Hematopoietic multipotent progenitor cell (in vitro differentiated cells): ENCODE measurements at places on chromosomes 1 and 21.
A peak's percentile ranks its signal among the peaks of the same experiment; 100 is the strongest.

GRCh38 chr1:94265011-94265422, 27.6 kb upstream of the ARHGAP29 start:
- no peak for DNase-seq

DNA sequence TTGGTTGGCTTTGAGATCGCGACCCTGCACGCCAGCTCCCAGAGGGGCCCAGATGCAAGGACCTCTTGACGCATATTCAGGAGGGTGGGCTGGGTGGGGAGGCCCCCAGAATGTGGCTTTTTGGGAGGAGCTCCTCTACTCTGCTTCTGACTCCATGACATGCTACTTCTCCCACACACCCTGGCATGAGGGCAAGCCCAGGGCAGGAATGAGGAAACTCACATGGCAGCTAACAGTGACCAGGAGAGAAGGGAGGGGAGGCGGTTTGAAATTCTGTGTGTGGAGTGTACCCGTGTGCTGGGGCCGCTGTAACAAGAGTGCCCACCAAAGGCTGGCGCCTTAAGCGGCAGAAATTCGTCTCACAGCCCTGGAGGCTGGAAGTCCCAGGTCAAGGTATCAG, 61.3 kb upstream of the GPR153 start:
- no peak for DNase-seq

GRCh38 chr1:201982623-201983379, at the start of gene RNPEP:
RNPEP (plus strand) TSS chr1:201982648; CDS start chr1:201982667, 19 bp downstream.
- peak; percentile 56 for DNase-seq

GRCh38 chr1:19073311-19074186, 117.1 kb upstream of the IFFO2 start:
- DNase-seq, result no peak

DNA sequence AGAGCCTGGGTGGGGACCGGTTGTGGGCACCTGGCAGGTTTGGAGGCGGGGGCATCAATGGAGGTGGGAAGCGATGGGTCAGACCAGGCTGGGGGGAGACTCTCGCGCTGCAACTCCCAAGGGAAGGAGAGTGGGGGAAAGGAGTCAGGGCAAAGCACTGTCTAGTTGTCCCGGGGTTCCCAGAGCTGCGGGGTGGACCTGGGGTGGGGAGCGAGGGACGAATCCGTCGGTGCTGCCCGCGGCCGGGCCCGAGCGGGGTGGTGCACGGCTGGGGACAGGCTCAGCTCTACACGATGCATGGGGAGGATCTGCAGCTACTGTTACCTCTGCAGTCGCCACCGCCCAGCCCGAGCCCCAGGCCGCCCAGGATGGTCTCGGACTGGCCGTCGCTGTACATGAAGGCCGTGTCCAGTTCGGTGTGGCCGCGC, 427 bp downstream of the AKR7A2 start:
- DNase-seq, result no peak

DNA sequence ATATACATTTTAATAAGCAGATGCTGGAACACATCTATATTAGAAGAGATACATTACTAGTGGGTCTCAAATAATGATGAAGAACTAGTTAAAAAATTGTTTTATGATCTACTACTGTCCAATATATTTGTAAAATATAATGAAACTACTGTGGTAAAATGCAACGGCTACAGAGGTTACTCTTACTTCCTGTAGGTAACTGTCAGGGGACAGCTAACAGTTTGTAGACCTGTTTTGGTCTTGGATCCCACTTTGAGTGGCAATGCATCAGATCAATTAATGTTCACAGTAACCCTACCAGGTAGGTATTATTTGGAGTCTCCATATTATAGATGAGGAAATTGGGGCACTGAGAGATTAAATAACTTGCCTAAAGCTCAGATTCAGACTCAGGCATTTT, 26.7 kb upstream of the MYSM1 start:
- DNase-seq, result no peak

- DNase-seq, result no peak
These were observed 68.7 kb downstream of the MAP10 start for GRCh38 chr1:232873931-232874330.

DNA sequence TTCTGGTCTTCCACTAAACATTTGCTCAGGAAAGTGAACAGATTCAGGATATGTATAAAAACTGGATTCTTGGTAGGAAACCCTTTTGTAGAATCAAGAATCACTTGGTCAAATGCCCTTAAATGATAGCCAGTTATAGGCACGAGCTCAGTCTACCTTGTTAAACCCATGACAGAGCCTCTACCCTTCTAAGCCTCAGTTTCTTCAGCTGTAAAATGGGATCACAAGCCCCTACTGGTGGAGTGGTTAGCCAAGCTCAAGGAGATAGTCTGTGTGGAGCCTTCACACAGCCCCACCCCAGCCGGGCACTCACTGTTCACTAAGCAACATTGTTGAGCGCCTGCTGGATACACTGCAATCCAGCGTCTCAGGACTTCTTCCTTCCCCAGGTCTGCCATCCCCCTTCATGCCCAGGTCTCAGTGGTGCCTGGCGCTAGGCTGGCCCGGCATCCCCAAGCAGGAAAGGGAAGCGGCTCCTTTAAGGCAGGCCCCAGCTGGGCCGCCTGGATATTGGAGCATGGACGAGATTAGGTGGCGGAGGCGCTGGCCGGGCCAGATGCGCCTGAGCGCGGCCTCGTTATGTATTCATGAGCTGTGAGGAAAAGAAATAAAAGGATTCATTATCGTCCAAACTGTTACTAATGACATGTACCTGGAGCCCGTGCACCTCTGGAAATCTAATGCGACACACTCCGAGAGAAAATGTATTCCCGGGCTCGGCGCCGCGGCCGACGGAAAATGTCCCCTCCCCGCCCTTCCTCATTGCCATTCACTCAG, 75.6 kb downstream of the TAS1R2 start:
- DNase-seq, result no peak

- DNase-seq, result no peak
These were observed at the start of gene COL11A1 for GRCh38 chr1:103108376-103109150. COL11A1 (minus strand) TSS chr1:103108522; CDS start chr1:103108178, 344 bp downstream.

DNA sequence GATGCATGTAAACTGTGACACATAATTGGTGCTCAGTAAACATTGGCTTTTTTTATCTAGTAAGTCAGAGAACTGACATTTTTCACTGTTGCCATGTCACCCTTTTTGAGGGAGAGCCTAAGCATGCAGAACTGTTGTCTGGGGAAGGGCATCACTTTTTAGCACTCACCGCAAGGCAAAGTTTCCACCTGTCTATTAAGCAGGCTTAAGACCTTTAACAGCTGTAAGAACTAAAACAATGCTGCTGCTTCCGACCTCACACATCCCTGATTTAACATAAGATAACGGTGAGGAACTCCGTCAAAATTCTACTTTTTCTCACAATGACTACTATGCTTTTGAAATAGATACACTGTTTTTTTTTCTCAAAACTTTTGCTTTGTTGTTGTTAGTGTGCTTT, 554.8 kb downstream of the NUF2 start:
- no peak for DNase-seq

GRCh38 chr1:5776035-5776550, 216.1 kb downstream of the NPHP4 start:
- no peak for DNase-seq

- no peak for DNase-seq
These were observed 91.3 kb upstream of the HNRNPU start for GRCh38 chr1:244955661-244956060.

DNA sequence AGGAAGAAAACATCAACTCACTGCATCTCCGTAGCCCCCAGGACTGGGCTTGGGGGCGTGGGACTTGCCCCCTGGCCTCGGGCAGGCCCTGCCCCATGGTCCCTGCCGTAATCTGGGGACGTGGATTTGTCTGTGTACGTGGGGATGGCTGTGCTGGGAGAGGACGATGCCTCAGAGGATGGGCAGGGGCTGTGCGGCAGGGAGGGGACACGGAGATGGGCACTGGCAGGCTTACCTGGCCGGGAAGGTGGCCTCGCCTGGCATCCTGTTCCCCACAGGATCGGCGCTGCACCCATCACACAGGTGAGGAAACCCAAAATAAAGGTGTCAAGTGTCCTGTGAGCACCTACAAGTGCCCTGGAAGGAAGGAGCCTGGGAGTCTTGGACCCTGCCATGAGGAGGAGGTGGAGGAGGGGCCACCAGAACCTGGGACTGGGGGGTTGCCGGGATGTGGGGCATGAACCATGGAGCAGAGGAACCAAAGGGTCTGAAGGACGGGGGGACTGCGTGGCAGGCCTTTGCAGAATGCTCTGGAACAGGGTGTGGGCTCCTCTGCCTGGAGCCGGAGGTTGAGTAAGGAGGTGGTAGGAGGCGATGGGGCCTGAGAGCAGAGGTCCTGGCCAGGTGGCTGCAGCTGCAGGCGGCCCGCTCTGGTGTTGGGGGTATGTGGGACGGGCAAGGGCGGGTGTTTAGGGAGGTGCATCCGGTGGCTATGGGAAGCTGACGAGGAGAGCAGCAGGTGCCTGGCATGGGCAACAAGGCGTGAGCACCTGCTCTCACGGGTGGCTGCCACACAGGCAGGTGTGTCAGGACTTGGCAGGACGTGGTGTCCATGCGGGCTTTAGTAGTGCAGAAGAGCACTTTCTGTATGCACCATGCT, 27.8 kb upstream of the LRRC3 start:
- DNase-seq, result no peak

GRCh38 chr1:206021626-206022365, 1.9 kb downstream of the CTSE start:
- DNase-seq, result no peak

DNA sequence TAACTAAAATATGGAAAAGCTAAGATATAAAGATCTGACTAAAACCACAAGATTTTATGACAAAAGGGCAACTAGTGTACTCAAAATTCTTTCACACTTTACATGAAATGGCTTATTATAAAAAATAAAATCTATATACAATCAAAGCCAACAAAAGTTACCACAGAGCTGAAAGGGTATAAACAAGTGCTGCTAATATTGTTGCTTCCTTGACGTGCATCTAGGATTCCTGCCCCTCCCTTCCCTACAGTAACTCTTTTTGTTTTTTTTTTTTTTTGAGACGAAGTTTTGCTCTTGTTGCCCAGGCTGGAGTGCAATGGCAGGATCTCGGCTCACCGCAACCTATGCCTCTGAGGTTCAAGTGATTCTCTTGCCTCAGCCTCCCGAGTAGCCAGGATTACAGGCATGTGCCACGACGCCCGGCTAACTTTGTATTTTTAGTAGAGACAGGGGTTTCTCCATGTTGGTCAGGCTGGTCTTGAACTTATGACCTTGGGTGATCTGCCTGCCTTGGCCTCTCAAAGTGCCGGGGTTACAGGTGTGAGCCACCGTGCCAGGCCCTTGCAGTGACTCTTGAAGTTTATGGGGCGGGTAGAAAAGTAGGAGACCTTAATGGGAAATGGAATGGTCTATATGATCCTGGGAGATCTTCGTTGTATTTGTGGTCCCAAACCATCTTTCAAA, 4.5 kb downstream of the SRSF4 start:
- no peak for DNase-seq

DNA sequence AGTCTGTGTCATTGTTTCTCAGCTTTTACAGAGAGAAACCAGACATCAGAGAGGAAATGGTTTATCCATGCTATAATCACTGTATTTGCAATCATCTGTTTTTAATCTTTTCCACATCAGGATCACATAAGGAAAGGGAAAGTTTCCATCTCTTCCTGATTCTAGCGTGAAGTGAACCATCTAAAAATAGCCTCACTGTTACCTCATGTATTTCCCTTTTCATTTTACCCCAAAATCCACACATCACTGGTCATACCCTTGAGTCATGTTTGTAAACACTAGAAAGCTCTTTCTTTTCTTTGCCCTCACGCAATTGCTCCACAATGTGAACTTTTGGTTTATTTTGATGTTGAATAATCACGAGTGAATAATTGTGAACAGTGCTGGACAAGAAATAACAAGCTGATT, 146.0 kb downstream of the PLA2G4A start:
- DNase-seq, result no peak

- no peak for DNase-seq
These were observed 315.3 kb downstream of the TPR start for GRCh38 chr1:186059752-186060151.

DNA sequence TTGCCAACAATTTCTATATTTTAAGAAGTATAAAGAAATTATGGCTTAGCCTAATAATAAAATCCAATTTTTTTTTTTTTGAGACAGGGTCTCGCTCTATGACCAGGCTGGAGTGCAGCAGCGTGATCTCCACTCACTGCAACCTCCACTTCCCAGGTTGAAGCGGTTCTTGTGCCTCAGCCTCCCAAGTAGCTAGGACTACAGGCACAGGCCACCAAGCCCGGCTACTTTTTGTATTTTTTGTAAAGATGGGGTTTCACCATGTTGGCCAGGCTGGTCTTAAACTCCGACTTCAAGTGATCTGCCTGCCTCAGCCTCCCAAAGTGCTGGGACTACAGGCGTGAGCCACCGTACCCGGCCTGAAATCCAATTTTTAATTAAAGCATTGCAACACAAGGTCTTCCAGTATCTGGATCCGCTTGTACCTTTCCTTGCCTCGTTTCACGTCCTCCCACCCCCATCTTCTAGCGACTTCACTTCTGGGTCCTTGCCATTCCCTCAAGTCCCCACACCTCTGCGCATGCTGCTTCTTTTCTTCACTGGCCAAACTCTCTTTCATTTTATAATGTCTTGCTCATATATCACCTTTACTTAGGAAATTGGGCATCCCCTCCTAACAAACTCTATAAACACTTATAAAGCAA, 2.3 kb downstream of the FUBP1 start:
- DNase-seq, result no peak

GRCh38 chr21:38930853-38931252, 125.1 kb downstream of the ETS2 start:
- DNase-seq, result no peak

DNA sequence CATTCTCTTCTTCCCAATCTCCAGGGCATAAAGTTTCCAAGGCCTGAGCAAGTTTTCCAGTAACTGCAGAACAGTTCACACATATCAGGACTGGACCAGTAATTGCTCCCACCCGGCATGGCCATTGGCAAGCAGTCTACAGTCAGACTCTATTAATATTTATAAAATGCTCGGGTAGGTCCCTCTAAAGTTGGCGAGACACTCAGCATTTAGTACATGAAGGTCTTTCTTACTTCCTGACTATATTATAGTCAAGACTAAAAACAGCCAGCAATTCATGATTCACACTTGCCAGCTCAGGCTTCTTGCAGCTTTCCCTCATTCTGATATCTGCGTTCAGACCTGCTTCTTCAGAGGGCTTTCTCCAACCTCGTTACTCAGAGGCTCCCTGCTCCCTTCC, 25.4 kb downstream of the GADD45A start:
- no peak for DNase-seq

DNA sequence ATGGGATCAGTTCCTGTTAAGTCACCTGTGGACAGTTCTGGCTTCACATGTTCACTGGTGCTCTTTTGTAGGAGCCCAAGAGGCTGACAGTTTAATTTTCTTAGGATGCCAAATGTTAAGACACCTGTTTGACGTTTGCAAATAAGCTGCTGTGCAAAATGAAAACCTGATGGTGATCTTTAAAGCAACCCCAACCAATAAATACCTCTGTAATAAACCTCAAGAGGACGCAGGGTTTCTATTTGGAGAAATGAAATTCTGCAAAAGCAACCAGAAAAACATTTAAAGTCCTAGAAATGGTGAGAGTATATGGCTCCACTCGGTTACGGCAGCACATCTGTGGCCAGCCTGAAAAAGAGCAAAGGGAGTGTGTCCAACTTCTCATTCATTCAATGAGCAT, 5.7 kb upstream of the RHEX start:
- DNase-seq, result no peak

- no peak for DNase-seq
These were observed 50.4 kb downstream of the SLC16A1 start for GRCh38 chr1:112905395-112906149.
